ENCODE measurements at places on chromosomes 7 and 10.

GRCh38 chr7:106016331-106016730, 53.3 kb downstream of the CDHR3 start:
- H3K27ac ChIP-seq = no peak overlapping the region
- peaks cover 54% of the 10 kb centered on the region for H3K4me1 ChIP-seq
- H3K36me3 ChIP-seq = no peaks in the 10 kb centered on the region
- no peaks in the 10 kb centered on the region for H3K27me3 ChIP-seq
- H3K4me3 ChIP-seq = no peak overlapping the region
- DNase-seq = no peak

DNA sequence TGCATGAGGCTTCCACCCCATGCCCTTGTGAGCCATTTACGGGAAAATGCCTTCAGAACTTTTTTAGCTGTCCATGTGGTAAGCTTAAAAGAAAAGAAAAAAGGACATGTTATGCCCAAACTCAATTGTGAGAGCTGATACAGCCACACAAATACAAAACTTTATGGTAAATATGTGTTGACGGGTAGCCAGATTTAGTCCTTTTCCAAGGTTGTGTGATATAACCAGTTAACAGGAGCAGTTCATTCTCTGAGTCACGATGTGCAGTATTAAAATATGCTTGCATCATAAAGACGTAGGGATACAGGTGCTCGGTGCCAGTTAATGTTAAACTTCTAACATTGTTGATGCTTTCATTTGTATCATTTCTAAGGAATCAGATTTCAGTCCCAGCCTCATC, 350.4 kb downstream of the DNAJB6 start:
- no peaks in the 10 kb centered on the region for H3K36me3 ChIP-seq
- H3K4me3 ChIP-seq = no peak overlapping the region
- H3K27me3 ChIP-seq = peaks cover 59% of the 10 kb centered on the region
- DNase-seq = peak; percentile 17

DNA sequence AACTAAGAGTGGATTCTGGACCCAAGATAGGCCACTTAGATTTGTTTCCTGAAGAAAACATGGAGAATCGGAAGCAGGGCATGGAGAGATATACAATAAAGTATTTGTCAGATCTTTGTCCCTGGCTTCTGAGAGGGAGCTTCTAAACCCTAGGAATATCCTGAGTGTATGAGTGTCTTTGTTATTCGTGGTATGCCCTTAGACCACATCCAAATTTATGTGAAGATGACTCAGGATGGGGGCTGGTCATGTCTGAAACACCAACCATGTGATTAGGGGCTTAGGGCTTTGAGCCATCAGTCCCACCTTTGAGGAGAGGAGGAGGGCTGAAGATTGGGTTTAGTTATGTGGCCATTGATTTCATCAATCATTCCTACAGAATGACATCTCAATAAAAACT, 69.7 kb upstream of the PLPP4 start:
- H3K27me3 ChIP-seq = no peaks in the 10 kb centered on the region
- no peak for DNase-seq
- H3K36me3 ChIP-seq = no peaks in the 10 kb centered on the region
- H3K27ac ChIP-seq = no peak overlapping the region
- no peak overlapping the region for H3K4me3 ChIP-seq

GRCh38 chr7:1721047-1721690, 51.1 kb downstream of the ELFN1 start:
- no peak for DNase-seq

GRCh38 chr7:127587663-127588018, 570 bp upstream of the ARF5 start:
- peak overlapping the region; percentile 69 for H3K27ac ChIP-seq
- H3K36me3 ChIP-seq = peaks cover 25% of the 10 kb centered on the region
- no peak for DNase-seq
- peaks cover 44% of the 10 kb centered on the region for H3K4me1 ChIP-seq

- H3K36me3 ChIP-seq = peaks cover 3% of the 10 kb centered on the region
- no peak for DNase-seq
- H3K4me3 ChIP-seq = no peak overlapping the region
These were observed 70.6 kb downstream of the CNNM2 start for GRCh38 chr10:102988404-102989314.

DNA sequence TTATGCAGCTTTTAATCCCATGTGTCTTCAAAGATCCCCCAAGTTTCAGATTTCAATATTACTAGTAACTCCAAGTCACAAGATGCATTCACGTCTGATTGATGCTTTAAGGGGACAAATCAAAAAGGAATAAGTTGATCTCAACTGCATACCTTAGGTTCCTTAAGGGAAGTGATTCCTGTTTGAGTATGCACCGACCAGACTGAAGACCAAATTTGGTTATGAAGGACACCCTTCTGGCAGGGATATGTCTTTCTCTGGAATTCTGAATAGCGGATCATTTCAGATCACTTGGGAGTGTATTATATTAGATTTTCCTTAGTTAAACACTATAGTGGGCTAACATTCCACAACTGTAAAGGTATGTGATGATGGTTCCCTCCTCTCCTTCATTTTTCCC, 4.3 kb downstream of the KIF5B start:
- H3K4me1 ChIP-seq = peaks cover 79% of the 10 kb centered on the region
- H3K27me3 ChIP-seq = no peaks in the 10 kb centered on the region
- H3K27ac ChIP-seq = peak overlapping the region; percentile 50
- peaks cover 8% of the 10 kb centered on the region for H3K36me3 ChIP-seq
- DNase-seq = no peak

GRCh38 chr10:43674553-43675210, 26.0 kb upstream of the ZNF32 start:
- no peaks in the 10 kb centered on the region for H3K36me3 ChIP-seq
- H3K27me3 ChIP-seq = peaks cover 7% of the 10 kb centered on the region
- no peak overlapping the region for H3K4me3 ChIP-seq
- H3K27ac ChIP-seq = no peak overlapping the region
- H3K4me1 ChIP-seq = peaks cover 3% of the 10 kb centered on the region

DNA sequence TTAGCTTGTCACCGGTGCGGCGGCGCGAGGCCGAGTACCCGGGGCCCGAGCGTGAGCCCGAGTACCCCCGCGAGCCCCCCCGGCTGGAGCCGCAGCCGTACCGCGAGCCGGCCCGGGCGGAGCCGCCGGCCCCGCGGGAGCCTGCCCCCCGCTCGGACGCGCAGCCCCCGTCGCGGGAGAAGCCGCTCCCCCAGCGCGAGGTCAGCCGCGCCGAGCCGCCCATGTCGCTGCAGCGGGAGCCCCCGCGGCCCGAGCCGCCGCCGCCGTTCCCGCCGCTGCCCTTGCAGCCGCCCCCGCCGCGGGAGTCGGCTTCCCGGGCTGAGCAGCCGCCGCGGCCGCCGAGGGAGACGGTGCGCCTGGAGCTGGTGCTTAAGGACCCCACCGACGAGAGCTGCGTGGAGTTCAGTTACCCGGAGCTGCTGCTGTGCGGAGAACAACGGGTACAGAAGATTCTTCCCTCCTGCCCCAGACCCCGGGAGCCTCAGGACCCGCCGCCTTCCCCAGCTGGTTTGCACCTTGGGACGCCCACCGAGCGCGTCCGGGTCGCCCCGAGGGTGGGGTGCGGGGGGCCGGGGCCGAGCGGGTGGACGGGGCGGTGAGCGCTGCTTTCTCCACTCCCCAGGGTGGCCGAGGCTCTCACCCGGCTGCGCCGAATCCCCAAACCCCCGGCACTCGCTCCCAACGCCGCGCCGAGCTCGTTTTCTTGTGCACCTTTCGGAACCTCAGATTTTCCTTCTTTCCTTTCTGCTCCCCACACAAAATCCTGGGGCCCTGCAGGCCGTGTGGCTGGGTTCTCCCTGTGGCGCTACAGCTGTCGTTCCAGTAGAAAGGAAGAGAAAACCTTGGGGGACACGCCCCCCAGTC, 708 bp downstream of the UBN2 start:
- H3K4me3 ChIP-seq = peak overlapping the region; percentile 100
- peaks cover 32% of the 10 kb centered on the region for H3K4me1 ChIP-seq
- peaks cover 2% of the 10 kb centered on the region for H3K36me3 ChIP-seq
- H3K27ac ChIP-seq = peak overlapping the region; percentile 74
- peak; percentile 85 for DNase-seq
- peaks cover 14% of the 10 kb centered on the region for H3K27me3 ChIP-seq

GRCh38 chr10:86699991-86700840, 31.9 kb downstream of the LDB3 start:
- peaks cover 4% of the 10 kb centered on the region for H3K27me3 ChIP-seq
- no peak overlapping the region for H3K4me3 ChIP-seq
- H3K4me1 ChIP-seq = no peaks in the 10 kb centered on the region
- H3K36me3 ChIP-seq = no peaks in the 10 kb centered on the region

DNA sequence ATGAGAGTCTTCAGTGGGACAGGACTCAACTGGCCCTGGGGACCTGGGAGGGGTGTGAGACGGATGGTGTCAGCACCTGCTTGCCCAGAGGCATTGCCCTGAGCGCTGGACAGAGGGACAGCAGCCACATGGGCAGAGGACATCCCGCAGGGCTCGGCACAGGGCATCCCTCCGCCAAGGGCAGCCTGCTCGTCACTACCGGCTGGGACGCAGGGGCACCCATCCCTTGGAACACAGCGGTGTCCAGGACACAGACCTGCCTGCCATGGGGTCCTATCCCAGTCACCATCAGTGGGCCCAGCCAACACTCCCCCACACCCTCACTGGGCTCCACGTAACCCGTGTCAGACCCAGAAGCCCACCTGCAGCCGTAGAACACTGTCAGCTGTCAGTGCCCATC, 109.3 kb downstream of the LARP4B start:
- H3K36me3 ChIP-seq = peaks cover 47% of the 10 kb centered on the region
- DNase-seq = peak; percentile 76
- no peaks in the 10 kb centered on the region for H3K27me3 ChIP-seq
- no peak overlapping the region for H3K4me3 ChIP-seq

DNA sequence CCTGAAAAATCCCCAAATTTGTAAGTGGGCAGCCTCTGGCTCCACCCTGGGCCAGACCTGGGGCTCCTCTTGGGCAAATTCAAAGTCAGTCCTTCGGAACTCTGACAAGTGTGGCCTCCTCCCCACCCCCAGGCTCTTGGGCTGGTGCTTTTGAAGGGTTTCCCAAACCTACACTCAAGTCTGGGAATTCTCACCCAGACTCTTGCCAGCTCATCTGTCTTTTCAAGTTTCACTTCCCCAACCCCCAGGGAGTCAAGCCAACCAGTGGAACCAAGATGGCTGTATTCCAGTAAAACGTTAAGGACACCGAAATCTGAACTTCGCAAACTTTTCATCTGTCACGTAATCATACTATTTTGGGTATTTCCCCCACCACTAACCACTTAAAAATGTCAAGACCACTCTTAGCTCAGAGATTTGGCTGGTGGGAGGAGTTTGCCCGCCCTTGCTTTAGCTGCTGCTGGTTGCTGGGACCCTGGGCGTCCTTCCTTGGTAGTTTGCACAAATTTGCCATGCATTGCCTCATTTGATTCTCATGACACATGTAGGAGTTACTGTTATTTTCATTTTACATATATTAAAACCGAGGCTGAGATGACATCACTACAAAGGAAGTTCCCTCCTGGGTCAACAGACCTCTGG, 1.7 kb upstream of the MYO1G start:
- H3K27me3 ChIP-seq = no peaks in the 10 kb centered on the region
- DNase-seq = no peak
- peaks cover 48% of the 10 kb centered on the region for H3K4me1 ChIP-seq
- H3K36me3 ChIP-seq = peaks cover 22% of the 10 kb centered on the region
- H3K27ac ChIP-seq = peak overlapping the region; percentile 68

GRCh38 chr7:116529250-116529649, 4.4 kb downstream of the CAV1 start:
- H3K27me3 ChIP-seq = no peaks in the 10 kb centered on the region
- H3K4me3 ChIP-seq = peak overlapping the region; percentile 89
- H3K4me1 ChIP-seq = peaks cover 68% of the 10 kb centered on the region
- peak overlapping the region; percentile 90 for H3K27ac ChIP-seq
- DNase-seq = no peak
- H3K36me3 ChIP-seq = peaks cover 45% of the 10 kb centered on the region

GRCh38 chr10:21860718-21861117, 142.8 kb downstream of the DNAJC1 start:
- H3K4me1 ChIP-seq = no peaks in the 10 kb centered on the region
- H3K27ac ChIP-seq = no peak overlapping the region
- DNase-seq = no peak
- H3K4me3 ChIP-seq = no peak overlapping the region
- H3K36me3 ChIP-seq = peaks cover 9% of the 10 kb centered on the region

DNA sequence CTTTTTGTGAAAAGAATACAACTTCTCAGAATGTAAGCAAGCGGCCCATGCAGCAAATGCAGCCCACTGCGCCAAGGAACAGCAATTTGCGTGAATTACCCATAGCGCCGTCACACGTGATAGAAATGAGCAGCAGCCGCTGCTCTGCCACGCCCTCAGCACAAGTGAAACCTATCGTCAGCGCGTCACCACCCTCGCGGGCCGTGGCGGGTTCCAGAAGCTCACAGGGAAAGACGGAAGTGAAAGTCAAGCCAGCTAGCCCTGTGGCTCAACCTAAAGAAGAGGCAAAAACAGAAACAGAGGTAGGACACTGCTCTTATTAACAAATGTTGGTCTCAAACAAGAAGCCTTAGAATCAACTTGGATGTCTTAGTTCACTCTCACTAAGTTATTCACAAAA, 70.5 kb downstream of the SHH start:
- H3K27ac ChIP-seq = no peak overlapping the region
- H3K4me3 ChIP-seq = no peak overlapping the region
- no peaks in the 10 kb centered on the region for H3K4me1 ChIP-seq
- H3K36me3 ChIP-seq = peaks cover 45% of the 10 kb centered on the region

- no peak overlapping the region for H3K4me3 ChIP-seq
- no peak overlapping the region for H3K27ac ChIP-seq
- H3K27me3 ChIP-seq = no peaks in the 10 kb centered on the region
- H3K36me3 ChIP-seq = peaks cover 19% of the 10 kb centered on the region
- peaks cover 7% of the 10 kb centered on the region for H3K4me1 ChIP-seq
These were observed 3.1 kb downstream of the WDR91 start for GRCh38 chr7:135208102-135208793.

- no peak within 1 kb of the TSS for H3K27ac ChIP-seq
- DNase-seq = no peak
- no peaks in the 10 kb centered on the region for H3K36me3 ChIP-seq
- H3K4me3 ChIP-seq = peak within 1 kb of the TSS; percentile 31
These were observed at the start of gene IKZF1 for GRCh38 chr7:50304129-50304910. Gene IKZF1, plus strand, starts transcription at chr7:50304716. Its CDS starts 14,346 bp downstream, at chr7:50319062.

DNA sequence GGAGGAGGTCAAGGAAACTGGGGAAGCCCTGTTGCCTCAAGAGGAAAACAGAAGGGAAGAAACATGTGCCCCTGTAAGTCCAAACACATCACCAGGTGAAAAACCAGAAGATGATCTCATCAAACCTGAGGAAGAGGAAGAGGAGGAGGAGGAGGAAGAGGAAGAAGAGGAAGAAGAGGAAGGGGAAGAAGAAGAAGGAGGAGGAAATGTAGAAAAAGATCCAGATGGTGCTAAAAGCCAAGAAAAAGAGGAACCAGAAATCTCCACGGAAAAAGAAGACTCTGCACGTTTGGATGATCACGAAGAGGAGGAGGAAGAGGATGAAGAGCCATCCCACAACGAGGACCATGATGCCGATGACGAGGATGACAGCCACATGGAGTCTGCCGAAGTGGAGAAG, 82.7 kb upstream of the SAMD8 start:
- no peak for DNase-seq
- H3K4me3 ChIP-seq = no peak overlapping the region
- H3K36me3 ChIP-seq = peaks cover 57% of the 10 kb centered on the region
- no peaks in the 10 kb centered on the region for H3K4me1 ChIP-seq

- H3K27ac ChIP-seq = no peak overlapping the region
- H3K27me3 ChIP-seq = no peaks in the 10 kb centered on the region
- DNase-seq = no peak
- H3K36me3 ChIP-seq = peaks cover 2% of the 10 kb centered on the region
- H3K4me3 ChIP-seq = no peak overlapping the region
These were observed 100.8 kb downstream of the CTTNBP2 start for GRCh38 chr7:117772421-117772820.

- H3K36me3 ChIP-seq = no peaks in the 10 kb centered on the region
- H3K4me1 ChIP-seq = peaks cover 5% of the 10 kb centered on the region
- H3K27me3 ChIP-seq = peaks cover 46% of the 10 kb centered on the region
- no peak overlapping the region for H3K27ac ChIP-seq
- no peak overlapping the region for H3K4me3 ChIP-seq
These were observed 4.5 kb downstream of the CAMK2B start for GRCh38 chr7:44320794-44321371.

Measured in osteocyte (in vitro differentiated cells).